ENCODE measurements at places on chromosomes 7 and 10.

DNA sequence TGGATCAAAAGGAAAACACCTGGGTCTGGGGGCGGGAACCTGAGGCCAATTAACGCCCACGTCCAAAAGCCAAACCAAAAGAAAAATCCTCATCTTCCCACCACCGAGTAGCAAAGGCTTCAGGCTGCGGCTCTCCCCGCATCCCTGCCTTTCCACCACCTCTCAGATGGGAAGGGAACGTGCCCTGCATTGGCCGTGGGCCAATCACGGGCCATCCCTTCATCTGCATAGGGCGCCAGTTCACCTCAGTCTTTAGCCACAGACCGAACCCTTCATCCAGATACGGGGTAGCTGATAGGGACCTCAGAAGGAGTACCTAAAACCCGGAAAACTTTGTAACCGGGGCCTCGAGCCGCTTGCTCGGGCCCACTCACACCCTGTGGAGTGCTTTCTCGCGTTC, 626 bp downstream of the PRPF18 start:
- no peak for DNase-seq

- DNase-seq, result no peak
Measured at GRCh38 chr7:74044366-74045350, 16.7 kb downstream of the ELN start.

- no peak for DNase-seq
Measured at GRCh38 chr7:100456562-100456961, 7.5 kb downstream of the SPACDR start.

DNA sequence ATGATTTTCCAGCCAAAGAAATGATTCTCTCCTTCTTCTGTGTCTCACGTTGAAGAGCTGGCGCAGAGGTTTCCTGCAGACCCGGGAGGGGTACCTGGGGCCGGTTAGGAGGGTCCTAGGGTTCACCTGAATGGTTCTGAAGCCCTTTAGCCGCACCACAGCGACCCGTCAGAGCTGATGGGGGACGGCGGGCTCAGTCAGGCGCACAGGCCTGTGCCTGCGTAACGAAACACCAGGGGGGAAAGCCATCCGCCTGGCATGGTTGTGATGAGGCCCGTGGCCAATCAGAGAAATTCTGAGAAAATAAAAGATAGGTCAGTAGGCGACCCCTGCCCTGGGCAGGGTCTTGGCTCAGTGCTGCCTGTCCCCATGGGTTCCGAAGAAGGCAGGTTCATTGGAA, 35.6 kb downstream of the FAM20C start:
- DNase-seq, result no peak

- no peak for DNase-seq
Measured at GRCh38 chr10:124544711-124545110, 83.1 kb downstream of the LHPP start.

DNA sequence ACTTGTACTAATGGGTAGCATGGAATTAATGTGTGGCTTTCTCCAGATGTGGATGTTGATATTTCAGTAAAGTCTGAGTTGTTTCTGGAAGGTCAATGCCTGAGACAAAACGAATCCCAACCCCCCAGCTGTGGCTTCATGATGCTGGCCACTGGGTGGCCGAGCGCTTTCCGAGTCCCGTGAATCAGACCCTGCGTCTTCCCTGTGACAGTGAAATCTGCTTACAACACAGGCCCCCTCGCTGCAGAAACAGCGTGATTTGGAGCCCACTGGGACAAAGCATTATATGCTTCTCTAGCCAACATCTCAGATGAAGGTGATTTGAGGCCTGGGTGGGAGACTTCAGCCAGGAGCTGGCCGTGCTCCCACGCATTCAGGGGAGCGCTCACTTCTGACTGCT, 124.7 kb downstream of the WDR37 start:
- no peak for DNase-seq

- DNase-seq, result no peak
Measured at GRCh38 chr7:119630406-119630969, 642.5 kb upstream of the KCND2 start.

GRCh38 chr7:75967487-75967997, 26.9 kb downstream of the TMEM120A start:
- DNase-seq, result no peak

DNA sequence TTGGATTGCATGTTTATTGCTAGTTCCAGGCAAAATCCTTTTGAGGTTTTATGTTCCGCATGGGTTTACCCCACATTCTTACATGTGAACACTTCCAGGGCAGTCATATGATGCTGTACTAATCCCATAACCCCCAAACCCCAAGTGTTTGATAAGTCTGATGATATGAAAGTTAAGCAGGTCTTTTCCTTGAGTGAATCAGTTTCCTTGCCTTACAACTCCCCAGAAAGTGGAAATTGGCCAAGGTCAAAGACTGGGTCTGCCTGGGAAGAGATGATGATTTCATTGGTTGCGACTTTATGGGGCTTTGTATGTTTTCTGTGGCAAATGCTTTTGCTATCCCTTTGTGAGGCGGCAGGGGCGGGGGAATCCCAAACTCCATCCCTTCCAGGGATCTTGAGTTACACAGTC, 24.7 kb downstream of the AFAP1L2 start:
- DNase-seq, result no peak

DNA sequence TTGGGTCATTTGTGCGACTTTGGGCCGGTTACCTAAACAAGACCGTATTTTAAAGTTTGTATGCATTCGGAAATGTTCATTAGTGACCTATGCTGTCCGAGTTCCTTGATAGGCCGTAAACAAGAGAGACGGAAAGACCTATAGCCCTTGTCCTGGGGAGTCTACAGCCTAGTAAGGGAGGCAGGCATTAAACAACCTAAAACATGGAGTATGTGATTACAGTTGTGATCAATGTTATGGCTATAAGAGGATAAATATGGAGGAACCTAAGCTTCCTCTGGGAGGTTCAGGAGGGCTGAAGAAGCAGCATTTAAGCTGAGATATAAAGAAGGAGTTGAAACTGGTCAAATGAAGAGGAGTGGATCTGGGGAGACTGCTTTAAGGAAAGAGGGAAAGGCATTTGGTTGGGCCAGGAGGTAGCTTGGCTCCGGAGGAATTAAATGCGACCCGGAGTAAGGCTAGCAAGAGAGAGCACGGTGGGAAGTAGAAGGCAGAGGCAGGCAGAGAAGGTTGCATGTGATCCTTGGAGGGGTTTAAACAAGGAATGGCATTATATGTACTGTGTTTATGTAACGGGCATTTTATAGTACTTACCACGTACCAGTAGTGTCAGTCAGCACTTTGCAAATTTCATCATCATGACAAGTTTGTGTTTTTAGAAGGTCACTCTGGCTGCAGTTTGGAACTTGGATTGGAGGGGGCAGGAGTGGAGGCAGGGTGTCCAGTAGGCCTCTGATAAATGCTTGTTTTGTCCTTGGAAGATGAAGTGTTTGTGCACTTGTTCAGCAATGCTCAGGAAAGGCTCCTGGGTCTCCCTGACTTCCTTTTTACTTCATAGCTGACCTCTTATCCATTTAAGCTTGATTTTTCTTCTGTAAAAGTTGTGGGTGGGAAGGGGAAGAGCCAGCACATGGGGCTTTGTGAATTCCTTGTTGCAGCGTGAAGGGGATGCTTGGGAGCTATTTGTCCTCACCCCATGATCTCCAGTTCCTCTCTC, 1.0 kb upstream of the AVPI1 start:
- no peak for DNase-seq

DNA sequence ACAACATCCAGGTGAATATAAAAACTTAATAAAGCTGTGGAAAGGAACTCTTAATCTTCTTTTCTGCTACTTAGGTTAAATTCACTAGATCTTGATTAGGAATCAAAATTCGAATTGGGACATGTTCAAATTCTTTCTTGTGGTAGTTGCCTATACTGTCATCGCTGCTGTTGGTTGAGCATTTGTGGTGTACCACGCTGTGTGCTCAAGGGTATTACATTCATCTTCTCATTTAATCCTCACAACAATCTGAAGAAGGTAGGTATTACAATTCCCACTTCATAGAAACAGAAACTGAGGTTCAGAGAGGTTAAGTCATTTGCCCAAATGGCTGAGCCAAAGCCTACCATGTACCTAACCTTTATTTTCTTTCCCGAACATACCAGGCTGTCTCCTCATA, 39.9 kb upstream of the CC2D2B start:
- DNase-seq, result no peak

GRCh38 chr10:34492081-34492480, 323.0 kb downstream of the PARD3 start:
- no peak for DNase-seq

GRCh38 chr7:152085131-152085530, 59.7 kb downstream of the GALNT11 start:
- no peak for DNase-seq

- no peak for DNase-seq
Measured at GRCh38 chr10:108450280-108450679, 1285.8 kb upstream of the SORCS1 start.

DNA sequence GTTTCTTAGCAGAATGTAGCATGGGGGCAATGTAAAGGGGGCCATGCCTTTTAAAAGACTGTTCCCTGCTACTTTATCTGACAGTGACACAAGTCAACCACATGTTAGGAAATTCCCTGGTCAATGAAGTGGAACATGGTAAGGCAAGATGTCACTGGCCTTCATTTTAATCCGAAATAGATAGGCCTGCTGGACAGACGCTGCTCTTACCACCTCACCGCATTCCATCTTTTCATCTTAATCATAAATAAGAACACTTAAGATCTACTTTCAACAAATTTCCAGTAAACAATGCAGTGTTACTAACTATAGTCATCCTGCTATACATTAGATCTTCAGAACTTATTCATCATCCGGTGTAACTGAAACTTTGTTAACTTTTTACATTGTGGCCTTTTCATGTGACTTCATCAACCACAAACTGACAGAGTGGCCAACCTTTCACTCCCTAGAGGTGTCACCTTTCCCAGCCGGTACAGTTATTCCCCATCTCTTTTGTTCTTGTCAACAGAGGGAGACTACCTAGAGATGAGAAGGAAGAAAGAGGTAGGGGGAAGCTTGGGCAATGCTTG, 15.6 kb downstream of the ASB4 start:
- no peak for DNase-seq

GRCh38 chr10:48343106-48343505, 36.6 kb downstream of the MAPK8 start:
- DNase-seq, result no peak
